Effector memory CD4-positive, alpha-beta T cell (primary cell): ENCODE measurements at places on chromosomes 5 and 9.

- DNase-seq, result no peak
Measured at GRCh38 chr5:126988021-126988569, 42.3 kb downstream of the MARCHF3 start.

- DNase-seq, result no peak
Measured at GRCh38 chr9:76588316-76588715, 129.3 kb downstream of the GCNT1 start.

DNA sequence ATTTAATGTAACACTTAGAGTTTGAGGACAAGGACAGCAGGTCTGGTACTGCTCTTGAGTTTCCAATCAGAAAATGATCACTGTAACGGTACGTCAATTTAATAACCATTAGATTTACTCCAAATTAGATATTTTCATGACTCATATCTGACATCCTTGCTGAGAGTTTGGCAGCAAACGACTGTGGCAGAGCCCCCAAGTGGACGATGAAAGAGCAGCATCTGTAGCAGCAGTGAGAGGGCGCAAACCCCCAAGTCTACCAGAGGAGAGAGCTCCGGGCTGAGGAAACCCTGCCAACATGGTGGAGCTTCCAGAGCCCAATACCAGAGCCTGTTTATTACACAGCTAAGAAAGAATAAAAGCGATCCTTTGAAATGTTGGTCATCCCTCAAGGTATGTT is 73.2 kb upstream of the EPB41L4A start:
- DNase-seq, result no peak

DNA sequence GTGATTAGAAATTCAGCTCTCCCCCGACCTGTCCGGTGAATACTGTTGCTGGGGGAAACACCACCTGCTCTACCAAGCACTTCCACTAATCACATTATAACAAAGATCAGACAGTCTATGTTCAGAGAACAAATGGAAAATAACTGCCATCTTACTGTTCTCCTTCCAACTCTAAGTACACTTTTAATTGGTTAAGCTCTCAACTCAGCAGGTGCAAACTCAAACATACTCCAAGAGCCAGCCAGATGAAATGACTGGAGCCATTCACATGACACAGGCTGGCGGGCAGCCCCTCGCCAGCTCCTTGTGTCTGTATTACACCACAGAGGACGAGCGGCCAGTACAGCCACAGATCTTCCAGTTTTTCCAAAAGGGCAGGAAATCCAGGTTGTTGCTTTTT is 16.1 kb downstream of the LIFR start:
- DNase-seq, result no peak

- DNase-seq, result no peak
Measured at GRCh38 chr9:20437476-20437875, 184.8 kb downstream of the MLLT3 start.

DNA sequence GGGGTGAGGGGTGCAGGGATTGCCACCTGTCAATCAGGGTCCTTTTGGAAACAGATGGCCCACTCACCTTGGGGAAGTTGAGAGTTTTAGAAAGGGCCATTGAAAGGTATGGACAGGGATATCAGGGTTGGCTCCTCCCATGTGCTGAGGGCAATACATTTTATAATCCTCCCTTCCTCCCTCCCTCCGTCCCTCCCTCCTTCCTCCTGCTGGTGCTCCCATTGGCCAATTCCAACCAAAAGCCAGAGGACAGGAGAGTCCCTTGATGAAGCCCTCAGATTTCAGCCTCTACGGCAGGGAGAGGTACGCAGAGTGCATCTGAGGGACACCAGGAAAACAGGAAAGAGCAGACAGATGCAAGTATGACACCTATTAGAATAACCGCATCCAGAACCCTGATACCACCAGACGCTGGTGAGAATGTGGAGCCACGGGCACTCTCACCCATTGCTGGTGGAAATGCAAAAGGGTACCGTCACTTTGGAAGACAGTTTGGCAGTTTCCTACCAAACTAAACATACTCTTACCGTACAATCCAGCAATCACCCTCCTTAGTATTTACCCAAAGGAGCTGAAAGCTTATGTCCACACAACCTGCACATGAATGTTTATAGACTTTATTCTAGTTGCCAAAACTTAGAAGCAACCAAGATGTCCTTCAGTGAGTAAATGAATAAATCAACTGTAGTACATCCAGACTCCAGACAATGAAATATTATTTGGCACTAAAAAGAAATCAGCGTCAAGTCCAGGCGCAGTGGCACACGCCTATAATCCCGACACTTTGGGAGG is 58.2 kb upstream of the OTULINL start:
- DNase-seq, result no peak
